SK-MEL-5 (cell line): ENCODE measurements at places on chromosomes 16 and 17.

DNA sequence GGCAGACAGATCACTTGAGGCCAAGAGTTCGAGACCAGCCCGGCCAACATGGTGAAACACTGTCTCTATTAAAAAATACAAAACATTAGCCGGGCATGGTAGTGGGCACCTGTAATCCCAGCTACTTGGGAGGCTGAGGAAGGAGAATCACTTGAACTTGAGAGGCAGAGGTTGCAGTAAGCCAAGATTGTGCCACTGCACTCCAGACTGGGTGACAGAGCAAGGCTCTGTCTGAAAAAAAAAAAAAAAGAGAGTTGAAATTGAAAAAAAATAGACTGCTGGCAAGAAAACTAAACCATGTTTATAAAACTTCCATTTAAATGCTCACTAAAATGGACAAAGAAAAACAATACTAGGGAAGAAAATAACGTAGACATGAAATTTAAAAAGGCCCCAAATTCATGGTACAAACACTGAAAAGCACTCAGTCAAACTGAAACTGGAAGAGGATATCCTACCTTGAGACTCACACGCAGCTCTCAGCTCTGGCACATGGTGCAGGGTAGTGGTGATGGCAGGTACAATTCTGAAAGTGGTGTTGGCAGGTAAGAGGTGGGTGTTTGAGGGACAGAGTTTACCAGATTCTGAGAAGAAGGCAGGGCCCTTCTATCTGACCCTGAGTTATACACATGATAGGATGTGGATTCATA, 19.3 kb downstream of the CNTROB start:
- DNase-seq = no peak

GRCh38 chr17:66533572-66533971, 231.2 kb downstream of the PRKCA start:
- DNase-seq = no peak

- DNase-seq = no peak
These were observed 431.8 kb downstream of the PMP22 start for GRCh38 chr17:14833201-14833785.

DNA sequence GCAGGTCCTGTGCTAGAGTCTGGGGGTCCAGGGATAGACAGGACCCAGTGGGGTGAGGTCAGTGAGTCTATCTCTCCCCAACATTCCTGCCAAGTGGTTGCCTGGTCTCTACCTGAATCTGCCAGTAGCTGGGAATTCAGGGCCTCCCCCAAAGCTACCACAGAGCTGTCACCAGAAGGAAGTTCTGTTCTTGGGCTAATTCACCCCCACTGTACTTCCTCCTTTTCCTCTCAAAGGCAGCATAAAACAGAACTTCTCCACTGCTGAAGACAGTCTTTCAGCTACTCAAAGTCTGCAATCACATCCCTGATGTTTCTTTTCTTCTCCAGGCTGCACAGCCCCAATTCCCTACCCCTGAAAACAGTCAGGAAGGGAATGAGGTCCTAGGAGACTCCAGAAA, 8.7 kb downstream of the CAMTA2 start:
- no peak for DNase-seq

DNA sequence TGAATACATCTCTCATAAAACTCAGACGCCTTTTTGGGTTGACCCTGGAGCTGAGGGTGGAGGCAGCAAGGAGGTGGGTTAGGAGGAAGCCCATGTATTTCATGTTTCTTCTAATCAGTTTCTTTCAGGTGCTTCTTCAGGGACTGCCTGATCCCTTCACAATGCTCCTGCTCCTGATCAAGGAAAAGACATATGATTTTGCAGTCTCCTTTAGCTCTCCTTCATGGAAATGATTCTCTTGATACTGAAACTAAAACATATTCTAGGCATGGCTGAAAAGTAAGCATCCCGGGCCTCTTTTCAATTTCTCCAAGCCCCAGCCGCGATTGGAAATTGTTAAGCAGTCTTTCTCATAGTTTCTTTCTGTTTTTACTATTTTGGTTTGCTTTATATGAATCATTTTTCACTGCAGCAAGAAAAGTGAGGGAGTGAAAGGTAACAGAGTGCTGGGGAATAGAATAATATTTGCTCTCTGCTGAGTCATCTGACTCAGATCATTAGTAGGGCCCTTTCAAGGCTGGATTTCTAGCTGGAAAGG, 730.7 kb downstream of the CDH11 start:
- DNase-seq = no peak

DNA sequence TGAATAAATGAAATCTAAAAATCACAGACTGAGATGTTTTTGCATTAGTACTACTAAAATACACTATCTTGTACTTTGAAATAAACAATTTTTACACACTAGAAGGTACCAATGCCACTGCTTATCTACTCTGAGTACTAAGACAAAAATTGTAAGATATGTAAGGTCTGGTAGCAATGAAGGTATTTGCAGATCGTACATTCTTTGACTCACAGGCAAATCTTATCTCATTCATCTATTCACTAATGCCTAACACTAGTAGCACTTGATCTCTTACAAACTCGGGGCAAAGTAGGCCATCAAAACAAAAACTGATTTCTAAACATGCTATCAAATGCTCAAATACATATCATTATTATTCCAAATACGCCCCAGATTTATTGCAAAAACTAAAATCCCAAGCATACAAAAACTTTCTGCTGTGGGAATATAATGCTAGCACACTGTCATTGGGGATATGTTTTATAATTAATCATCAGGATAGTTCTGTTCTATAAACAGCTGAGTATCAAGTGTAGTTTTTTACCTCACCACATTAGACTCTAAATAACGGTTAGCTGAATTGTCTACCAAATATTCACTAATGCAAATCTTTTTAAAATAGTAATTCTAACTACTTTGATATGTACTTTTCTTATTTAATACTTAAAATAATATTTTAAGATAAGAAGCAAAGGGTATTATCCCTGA, 68.0 kb downstream of the MED13 start:
- no peak for DNase-seq

GRCh38 chr16:77675464-77676324, 46.6 kb upstream of the NUDT7 start:
- DNase-seq = peak; percentile 79

DNA sequence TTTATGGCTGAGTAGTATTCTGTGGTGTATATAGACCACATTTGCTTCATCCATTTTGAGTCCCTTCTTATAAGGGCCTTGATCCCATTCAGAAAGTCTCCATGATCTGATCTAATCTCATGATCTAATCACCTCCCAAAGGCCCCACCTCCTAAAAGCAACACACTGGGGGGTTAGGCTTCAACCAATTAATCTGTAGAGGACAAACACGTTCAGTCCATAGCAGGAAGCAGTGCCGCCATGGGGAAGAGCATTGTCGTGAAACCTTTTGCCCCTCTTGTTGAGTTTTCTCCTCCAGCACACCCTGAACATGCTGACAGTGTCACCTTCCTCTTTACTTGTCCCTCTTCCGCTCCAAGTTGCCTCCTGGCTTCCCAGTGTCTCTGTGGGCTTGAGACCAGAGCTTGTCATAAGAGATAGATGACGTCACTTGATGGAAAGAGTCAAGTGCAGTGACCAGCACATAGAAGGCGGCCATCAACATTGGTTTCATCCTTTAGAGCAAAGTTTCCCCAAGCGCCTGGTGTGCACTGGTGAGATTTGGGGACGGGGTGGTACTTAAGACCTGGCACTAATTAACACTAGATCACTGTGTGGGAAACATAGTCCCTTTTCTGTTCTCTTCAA, 74.1 kb downstream of the PRKCB start:
- DNase-seq = no peak

GRCh38 chr17:35811759-35812158, 2.5 kb downstream of the TAF15 start:
- no peak for DNase-seq

GRCh38 chr16:85820604-85821372, 21.3 kb downstream of the COX4I1 start:
- DNase-seq = no peak

GRCh38 chr17:17778308-17779014, 58.3 kb downstream of the SREBF1 start:
- no peak for DNase-seq

DNA sequence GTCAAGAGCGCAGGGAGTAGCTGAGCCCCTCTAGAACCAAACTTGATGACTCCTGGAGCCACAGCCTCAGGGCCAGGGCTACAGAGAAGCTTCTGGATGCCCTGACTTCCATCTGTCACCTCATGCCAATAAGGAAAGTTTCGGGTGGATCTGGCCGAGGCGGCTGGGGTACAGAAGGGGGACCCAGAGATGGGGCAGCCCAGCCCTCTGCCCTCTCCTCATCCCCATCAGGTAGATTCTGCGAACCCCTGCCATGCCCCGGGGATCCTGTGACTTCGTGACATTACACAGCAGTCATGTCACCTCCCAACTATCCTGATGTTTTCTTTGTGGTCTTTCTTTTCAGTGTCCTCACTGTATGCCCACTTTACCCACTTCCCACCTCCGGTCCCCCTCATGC, 114.4 kb downstream of the CCDC182 start:
- DNase-seq = no peak

- no peak for DNase-seq
These were observed 10.7 kb upstream of the LCAT start for GRCh38 chr16:67954421-67955196.

- DNase-seq = peak; percentile 82
These were observed 972 bp downstream of the RSAD1 start for GRCh38 chr17:50479522-50480141.

- no peak for DNase-seq
These were observed 1.9 kb upstream of the NAT9 start for GRCh38 chr17:74777901-74778515.
